Natural killer cell (primary cell): ENCODE measurements at places on chromosomes 3 and 15. TPM values are rescaled to one million over a fixed set of nuclear protein-coding genes. Genes with fewer than 3 reads are reported as not detected.

FOXB1 gene
- total RNA-seq: not detected

DNA sequence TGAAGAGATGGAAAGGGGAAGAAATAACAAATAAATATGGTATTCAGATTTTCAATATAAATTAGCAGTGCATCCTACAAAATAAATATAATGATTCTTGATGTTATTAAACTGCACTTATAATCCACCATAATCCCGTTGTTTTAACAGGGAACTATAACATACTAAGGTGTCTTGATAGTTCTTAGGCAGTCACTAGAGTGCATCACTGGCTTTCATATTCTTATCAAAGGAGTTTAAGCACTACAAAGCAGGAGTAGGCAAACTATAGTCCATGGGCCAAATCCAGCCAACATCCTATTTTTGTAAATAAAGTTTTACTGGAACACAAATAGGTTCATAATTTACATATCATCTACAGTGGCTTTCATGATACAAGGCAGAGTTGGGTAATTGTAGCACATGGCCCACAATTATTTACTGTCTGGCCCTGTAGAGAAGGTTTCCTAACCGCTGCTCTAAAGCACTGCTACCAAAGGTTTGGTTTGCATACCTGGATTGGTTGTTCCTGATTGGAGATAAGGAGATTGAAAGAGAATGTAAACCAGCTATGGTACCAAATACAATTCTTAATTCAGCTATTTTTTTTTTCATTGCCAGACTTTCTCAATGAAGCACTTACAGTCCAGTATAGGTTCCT is 104.3 kb downstream of the ZNF280D start:
- no peaks in the 10 kb centered on the region for H3K27me3 ChIP-seq
- no peak overlapping the region for H3K4me3 ChIP-seq
- H3K36me3 ChIP-seq: peaks cover 8% of the 10 kb centered on the region
- no peak for DNase-seq
- no peak overlapping the region for H3K27ac ChIP-seq
- H3K4me1 ChIP-seq: no peaks in the 10 kb centered on the region

GRCh38 chr3:43637702-43638101 is 15.9 kb upstream of the ANO10 start:
- no peak overlapping the region for H3K4me3 ChIP-seq
- no peaks in the 10 kb centered on the region for H3K4me1 ChIP-seq
- H3K27ac ChIP-seq: no peak overlapping the region
- DNase-seq: no peak

GRCh38 chr3:183108001-183108449 is 8.7 kb upstream of the MCCC1 start:
- DNase-seq: no peak
- H3K27ac ChIP-seq: no peak overlapping the region
- no peaks in the 10 kb centered on the region for H3K4me1 ChIP-seq
- no peaks in the 10 kb centered on the region for H3K27me3 ChIP-seq
- H3K4me3 ChIP-seq: no peak overlapping the region

GRCh38 chr15:70435872-70436271 is 327.5 kb downstream of the UACA start:
- DNase-seq: no peak
- H3K4me3 ChIP-seq: no peak overlapping the region
- no peaks in the 10 kb centered on the region for H3K4me1 ChIP-seq
- no peaks in the 10 kb centered on the region for H3K27me3 ChIP-seq
- no peaks in the 10 kb centered on the region for H3K36me3 ChIP-seq

CCDC13 gene
- 0.35 TPM for total RNA-seq

- no peak overlapping the region for H3K4me3 ChIP-seq
- H3K27me3 ChIP-seq: no peaks in the 10 kb centered on the region
- H3K4me1 ChIP-seq: peaks cover 13% of the 10 kb centered on the region
- no peak for DNase-seq
- H3K36me3 ChIP-seq: peaks cover under 1% of the 10 kb centered on the region
These were observed 3.1 kb upstream of the CDV3 start for GRCh38 chr3:133570139-133570936.

DNA sequence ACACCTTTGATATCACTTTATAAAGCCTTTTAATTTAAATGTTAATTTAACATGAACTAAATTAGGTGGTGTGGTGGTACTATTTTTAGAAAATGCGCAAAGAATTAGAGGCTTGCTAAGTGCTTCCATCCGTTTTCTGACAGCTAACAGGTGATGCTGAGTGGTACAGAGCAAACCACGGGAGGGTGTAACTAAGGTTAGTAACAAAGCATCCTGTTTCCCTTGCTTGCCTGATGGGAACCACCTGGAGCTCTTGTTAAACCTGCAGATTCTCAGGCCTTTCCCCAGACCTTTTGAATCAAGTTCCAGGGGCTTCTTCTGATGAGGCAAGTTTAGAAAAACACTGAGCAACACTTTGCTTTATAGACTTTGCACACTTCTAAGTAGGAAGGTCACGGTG is 101.0 kb downstream of the ATG7 start:
- no peak overlapping the region for H3K4me3 ChIP-seq
- H3K4me1 ChIP-seq: no peaks in the 10 kb centered on the region
- no peak overlapping the region for H3K27ac ChIP-seq
- no peak for DNase-seq

GRCh38 chr15:96790004-96790403 is 459.5 kb downstream of the NR2F2 start:
- no peak for DNase-seq
- H3K4me3 ChIP-seq: no peak overlapping the region
- H3K36me3 ChIP-seq: no peaks in the 10 kb centered on the region
- no peaks in the 10 kb centered on the region for H3K27me3 ChIP-seq
- no peaks in the 10 kb centered on the region for H3K4me1 ChIP-seq

CKMT1B gene
- total RNA-seq: not detected

DNA sequence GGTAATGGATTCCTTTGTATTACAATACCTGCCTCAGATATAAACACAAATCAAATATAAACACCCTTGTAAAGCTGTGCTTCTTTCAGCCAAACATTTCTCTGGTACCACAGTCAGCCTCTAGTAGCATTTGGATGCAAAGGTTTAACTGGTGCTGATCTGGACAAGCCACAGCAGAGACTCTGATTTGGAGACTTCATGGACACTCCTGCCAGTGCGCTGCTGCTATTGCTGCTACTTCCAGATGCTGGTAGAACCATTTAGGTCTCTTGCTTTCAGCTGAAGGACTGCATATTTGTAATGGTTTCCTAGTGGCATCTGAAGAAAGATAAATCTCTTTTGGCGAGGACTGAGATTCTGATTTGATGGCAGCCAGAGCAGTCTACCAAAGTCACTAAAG is 36.9 kb downstream of the NCK1 start:
- DNase-seq: no peak
- no peak overlapping the region for H3K4me3 ChIP-seq
- peak overlapping the region; percentile 29 for H3K27ac ChIP-seq
- no peaks in the 10 kb centered on the region for H3K27me3 ChIP-seq

DNA sequence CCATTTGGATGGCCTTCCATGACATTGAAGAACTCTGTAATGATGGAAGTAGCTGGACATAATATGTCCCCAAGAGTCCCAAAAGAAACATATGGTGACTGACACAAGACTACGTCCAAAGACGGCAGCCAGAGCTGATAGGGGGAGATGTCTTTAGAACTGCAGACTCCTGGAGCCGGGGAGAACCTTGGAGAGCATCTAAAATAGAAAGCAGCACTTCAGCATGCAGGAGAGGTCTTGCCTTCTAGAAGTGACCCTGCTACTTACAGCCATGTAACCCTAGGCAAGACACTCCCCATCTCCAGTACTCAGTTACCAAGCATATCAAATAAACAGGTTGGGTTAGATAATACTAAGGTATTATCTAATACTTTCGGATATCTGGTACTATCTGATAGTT is 143.8 kb upstream of the BCL6 start:
- peaks cover 6% of the 10 kb centered on the region for H3K4me1 ChIP-seq
- no peak overlapping the region for H3K27ac ChIP-seq
- no peaks in the 10 kb centered on the region for H3K27me3 ChIP-seq
- H3K4me3 ChIP-seq: no peak overlapping the region

GRCh38 chr3:47817609-47818008 is 14.7 kb downstream of the DHX30 start:
- H3K36me3 ChIP-seq: peaks cover 20% of the 10 kb centered on the region
- no peaks in the 10 kb centered on the region for H3K27me3 ChIP-seq
- H3K4me1 ChIP-seq: no peaks in the 10 kb centered on the region
- no peak overlapping the region for H3K4me3 ChIP-seq

DNA sequence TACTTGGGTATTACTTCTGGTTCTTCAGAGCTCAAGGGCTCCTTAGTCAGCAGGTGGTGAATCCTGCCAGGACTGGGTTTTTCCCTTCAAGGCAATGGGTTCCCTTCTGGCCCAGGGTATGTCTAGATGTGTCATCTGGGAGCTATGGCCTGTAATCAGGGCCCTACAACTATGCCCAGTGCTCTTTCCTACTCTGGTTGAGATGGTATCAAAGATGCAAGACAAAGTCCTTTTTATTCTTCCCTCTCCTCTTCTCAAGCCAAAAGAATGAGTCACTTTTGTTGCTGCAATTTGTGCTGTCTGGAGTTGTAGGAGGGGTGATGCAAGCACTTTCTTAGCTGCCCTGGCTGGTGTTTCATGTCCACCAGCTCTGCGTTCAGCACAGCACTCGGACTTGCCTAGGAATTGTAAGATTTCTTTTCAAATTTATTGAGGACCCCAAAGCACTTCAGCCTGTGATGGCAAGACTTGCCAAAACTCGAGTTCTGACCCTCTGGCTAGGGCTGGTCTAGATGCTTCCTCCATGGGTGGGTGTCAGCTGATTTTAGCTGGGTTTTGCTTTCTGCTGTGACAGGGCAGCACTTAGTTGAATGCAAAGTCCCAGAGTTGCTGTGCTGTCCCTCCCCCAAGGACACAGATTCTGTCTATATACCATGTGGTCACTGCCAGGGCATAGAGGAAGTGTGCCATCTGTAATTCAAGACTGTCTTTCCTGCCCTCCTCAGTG is 129.2 kb upstream of the CBLB start:
- no peaks in the 10 kb centered on the region for H3K27me3 ChIP-seq
- H3K36me3 ChIP-seq: no peaks in the 10 kb centered on the region
- H3K27ac ChIP-seq: no peak overlapping the region
- no peaks in the 10 kb centered on the region for H3K4me1 ChIP-seq

CATSPER2 gene
- total RNA-seq: 6.8 TPM

GRCh38 chr3:185583925-185584324 is 2.2 kb upstream of the SENP2 start:
- H3K27ac ChIP-seq: no peak overlapping the region
- DNase-seq: no peak
- H3K4me3 ChIP-seq: no peak overlapping the region

DNA sequence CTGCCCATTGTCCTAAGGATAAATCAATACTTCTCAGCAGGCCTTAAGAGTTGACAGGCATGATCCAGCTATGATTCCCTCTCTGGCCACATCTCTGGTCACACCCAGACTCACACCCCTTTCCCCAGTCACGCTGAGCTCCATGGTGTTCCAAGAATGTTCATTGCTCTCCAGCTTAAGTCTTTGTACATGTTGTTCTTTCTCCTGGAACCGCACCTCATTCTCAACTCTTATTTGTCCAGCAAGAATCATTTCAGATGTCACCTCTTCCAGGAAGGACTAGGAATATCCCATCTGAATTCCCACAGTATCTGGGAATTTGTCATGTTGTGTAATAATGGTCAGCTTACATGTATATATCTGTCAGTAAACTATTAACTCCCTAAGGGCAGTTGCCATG is 118.3 kb upstream of the GALNT15 start:
- no peaks in the 10 kb centered on the region for H3K36me3 ChIP-seq
- H3K27ac ChIP-seq: no peak overlapping the region
- H3K4me1 ChIP-seq: no peaks in the 10 kb centered on the region
- no peaks in the 10 kb centered on the region for H3K27me3 ChIP-seq
- no peak overlapping the region for H3K4me3 ChIP-seq

OR5H14 gene
- total RNA-seq: not detected

DLL4 gene
- total RNA-seq: 0.10 TPM

- no peaks in the 10 kb centered on the region for H3K27me3 ChIP-seq
- H3K4me1 ChIP-seq: no peaks in the 10 kb centered on the region
- no peaks in the 10 kb centered on the region for H3K36me3 ChIP-seq
- DNase-seq: no peak
- H3K4me3 ChIP-seq: no peak overlapping the region
- H3K27ac ChIP-seq: no peak overlapping the region
These were observed 41.5 kb downstream of the HRH1 start for GRCh38 chr3:11195721-11196332.

CCDC51 gene
- total RNA-seq: 4.4 TPM

DNA sequence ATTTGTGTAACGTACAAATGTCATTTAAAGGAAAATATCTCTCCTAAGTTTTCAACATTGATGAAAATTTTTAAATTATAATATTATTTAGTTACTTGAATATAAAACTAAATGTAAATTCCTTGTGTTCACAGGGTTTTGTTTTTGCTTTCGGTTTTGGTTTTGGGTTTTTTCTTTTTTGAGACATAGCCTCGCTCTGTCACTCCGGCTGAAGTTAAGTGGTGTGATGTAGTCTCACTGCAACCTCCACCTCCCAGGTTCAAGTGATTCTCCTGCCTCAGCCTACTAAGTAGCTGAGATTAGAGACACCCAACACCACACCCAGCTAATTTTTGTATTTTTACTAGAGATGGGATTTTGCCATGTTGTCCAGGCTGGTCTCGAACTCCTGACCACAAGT is 79.3 kb upstream of the TCF12 start:
- no peaks in the 10 kb centered on the region for H3K36me3 ChIP-seq
- no peaks in the 10 kb centered on the region for H3K4me1 ChIP-seq
- no peak overlapping the region for H3K27ac ChIP-seq
- DNase-seq: no peak

PIK3CA gene
- 37.1 TPM for total RNA-seq

ZDHHC19 gene
- not detected for total RNA-seq

- H3K27me3 ChIP-seq: no peaks in the 10 kb centered on the region
- H3K36me3 ChIP-seq: no peaks in the 10 kb centered on the region
- peaks cover 24% of the 10 kb centered on the region for H3K4me1 ChIP-seq
- H3K27ac ChIP-seq: peak overlapping the region; percentile 86
- peak overlapping the region; percentile 83 for H3K4me3 ChIP-seq
These were observed 537 bp upstream of the SCAP start for GRCh38 chr3:47476330-47476626.

DNA sequence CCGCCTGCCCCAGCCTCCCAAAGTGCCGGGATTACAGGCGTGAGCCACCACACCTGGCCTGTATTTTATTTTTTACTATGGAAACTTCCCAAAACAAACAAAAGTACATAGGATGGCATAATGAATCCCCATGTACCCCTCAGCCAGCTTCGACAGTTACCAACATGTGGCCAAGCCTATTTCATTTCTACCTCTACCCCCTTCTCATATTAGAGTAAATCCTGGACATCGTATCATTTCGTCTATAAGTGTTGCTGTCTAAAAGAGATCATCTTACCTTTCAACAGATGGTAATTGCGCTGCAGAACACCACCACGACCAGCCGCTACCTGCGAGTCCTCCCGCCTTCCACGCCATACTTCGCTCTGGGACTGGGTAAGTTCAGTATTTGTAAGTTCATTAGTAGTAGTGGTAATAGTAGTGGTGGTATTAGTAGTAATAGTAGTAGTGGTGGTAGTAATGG is 44.9 kb downstream of the DLEC1 start:
- no peak overlapping the region for H3K4me3 ChIP-seq
- no peak overlapping the region for H3K27ac ChIP-seq
- no peaks in the 10 kb centered on the region for H3K36me3 ChIP-seq
- H3K4me1 ChIP-seq: no peaks in the 10 kb centered on the region
